Stimulated activated CD4-positive, alpha-beta T cell treated with anti-CD3 and anti-CD28 coated beads, Interleukin-4, amount 100 ng/mL, for 4 hours (primary cell): ENCODE measurements at places on chromosomes 3 and 15.
A peak's percentile ranks its signal among the peaks of the same experiment; 100 is the strongest.

- DNase-seq, result no peak
Measured at GRCh38 chr15:35505809-35506208, 40.2 kb downstream of the DPH6 start.

DNA sequence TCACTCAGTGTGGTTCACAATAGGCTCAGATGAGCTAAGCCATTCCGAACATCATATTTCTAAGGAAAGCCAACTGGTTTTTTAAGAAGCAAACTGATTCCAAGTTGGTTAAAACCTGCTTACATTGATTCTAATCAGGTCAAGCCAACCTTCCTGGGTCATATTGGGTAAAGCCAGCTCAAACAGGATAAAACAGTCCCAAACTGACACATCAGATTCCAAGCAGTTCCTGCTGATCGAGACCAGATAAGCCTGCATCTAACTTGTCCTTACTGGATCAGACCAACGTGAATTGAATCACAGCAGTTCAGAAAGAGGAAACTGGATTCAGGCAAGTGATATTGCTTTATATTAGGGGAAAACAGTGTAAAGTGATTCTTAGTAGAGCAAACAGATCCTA is 18.6 kb upstream of the THSD4 start:
- DNase-seq, result no peak

GRCh38 chr15:48384616-48385015 is 53.4 kb downstream of the DUT start:
- DNase-seq, result no peak

GRCh38 chr3:47855461-47856383 is 52.8 kb downstream of the DHX30 start:
- DNase-seq, result no peak

GRCh38 chr3:123745184-123745855 is 138.8 kb downstream of the MYLK start:
- DNase-seq, result no peak

DNA sequence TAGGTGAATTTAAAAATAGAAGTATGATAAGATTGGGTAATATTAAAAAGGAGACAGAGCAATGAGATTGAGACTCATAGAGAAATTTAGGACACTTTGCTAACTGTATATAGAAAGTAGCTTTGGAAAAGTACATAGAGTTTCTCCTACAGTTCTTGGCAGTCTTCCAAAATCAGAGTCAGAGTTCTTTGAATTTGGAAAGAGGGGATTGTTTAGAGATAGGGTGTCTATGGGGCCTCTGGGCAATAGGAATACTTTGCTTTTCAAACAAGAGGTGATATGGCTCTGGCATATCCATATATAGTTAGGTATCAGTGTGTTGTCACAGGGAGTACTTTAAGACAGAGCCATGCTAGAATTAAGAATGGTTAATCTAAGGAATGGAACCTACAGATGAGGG is 477.1 kb upstream of the KCNMB2 start:
- no peak for DNase-seq

DNA sequence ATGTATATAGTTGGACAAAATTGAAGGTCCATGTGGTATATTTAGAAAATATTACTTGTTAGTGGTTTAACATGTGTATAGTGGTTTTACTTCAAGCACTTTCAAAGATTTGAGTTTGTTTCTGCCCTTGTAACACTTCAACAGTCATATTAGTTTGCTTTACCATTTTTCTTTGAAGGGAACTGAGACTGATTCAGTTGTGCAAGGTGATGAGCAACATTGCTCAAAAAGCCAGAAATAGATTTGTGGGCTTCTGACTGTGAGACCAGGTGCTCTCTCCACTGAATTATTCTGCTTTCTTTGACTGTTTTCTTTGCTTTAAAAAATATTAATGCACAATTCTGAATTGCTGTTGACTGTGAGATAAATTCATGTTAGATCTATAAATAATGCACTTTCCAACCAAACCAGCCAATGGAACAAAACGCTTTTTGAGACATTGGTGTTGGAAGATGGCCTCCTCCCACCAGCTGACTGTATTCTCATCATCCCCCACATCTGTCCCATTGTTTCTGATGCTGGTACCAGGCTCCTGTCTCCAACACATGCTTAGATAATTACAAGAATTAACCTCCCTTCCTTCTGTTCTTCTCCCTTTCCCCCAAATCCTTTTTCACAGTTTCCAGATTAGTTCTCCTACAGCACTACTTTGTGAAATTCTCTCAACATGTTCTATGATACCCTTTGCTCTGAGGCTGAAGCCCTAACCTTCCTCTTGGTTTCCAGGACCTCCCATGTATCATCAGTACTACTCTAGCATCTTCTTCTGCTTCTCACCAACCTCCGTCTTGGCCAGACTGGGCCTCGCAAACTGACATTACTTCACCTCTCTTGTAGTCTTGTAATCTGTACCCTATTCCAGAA is 27.9 kb downstream of the PLCL2 start:
- DNase-seq, result no peak

DNA sequence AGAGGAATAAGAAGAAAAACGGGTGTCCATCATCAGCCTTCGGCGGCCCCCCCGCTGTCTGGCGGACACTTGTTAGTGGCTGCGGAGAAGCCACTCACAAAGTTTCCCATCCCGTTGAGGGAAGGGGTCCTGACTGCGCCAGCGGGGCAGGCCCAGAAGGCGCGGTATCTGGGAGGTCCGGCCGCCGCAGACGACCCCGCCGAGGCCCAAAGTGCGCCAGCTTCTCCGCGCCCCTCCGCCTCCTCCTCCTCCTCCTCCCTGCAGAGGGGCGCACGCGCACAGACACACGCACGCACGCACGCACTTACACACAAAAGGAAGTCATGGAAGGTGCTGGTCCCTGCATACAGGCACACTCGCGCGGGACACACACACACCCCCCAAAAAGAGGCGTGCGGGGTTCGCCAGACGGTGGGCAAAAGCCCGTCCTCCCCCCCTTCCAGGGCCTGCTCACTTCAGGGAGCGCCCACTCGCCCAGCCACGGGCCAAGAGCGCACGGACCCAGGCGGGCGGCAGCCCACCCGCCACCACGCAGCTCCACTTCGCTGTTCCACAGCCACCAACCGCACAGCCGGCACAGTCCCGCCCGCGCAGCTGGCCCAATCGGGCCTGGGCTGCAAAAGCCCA is 18.0 kb downstream of the ZNF148 start:
- peak; percentile 58 for DNase-seq
